ENCODE measurements at places on chromosomes 5 and 9. TPM values are rescaled to one million over a fixed set of nuclear protein-coding genes. Genes with fewer than 3 reads are reported as not detected.

The SUSD3 gene
- 11.4 TPM for polyA plus RNA-seq

The SPATA6L gene
- 5.5 TPM for polyA plus RNA-seq

The PCDHA11 gene
- polyA plus RNA-seq = 0.09 TPM

The KCTD16 gene
- polyA plus RNA-seq = 2.5 TPM

The FAM120A gene
- 73.8 TPM for polyA plus RNA-seq

GRCh38 chr5:1016036-1016435, 7.4 kb downstream of the NKD2 start:
- DNase-seq = no peak

GRCh38 chr5:178849316-178849715, 10.4 kb upstream of the ZNF354B start:
- DNase-seq = no peak

- DNase-seq = no peak
Observed at GRCh38 chr5:10607023-10607665, 43.3 kb downstream of the ANKRD33B start.

- no peak for DNase-seq
Observed at GRCh38 chr5:77302247-77302646, 91.8 kb downstream of the PDE8B start.

DNA sequence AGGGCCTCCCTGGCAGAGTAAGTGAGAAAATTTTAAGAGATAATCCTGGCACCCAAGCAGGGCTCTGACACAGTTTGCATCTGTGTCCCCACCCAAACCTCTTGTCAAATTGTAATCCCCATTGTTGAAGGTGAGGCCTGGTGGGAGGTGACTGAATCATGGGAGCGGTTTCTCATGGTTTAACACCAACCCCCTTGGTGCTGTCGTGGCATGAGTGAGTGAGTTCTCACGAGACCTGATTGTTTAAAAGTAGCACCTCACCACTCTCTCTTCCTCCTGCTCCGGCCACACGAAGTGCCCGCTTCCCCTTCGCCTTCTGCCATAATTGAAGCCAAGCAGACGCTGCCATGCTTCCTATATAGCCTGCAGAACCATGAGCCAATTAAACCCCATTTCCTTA, 80.1 kb downstream of the FBXW11 start:
- no peak for DNase-seq
